Activated CD4-positive, alpha-beta T cell treated with anti-CD3 and anti-CD28 coated beads for 4 hours (primary cell): ENCODE measurements at places on chromosomes 2 and 18.

- no peak for DNase-seq
Measured at GRCh38 chr2:200258881-200259576, 47.5 kb upstream of the SPATS2L start.

DNA sequence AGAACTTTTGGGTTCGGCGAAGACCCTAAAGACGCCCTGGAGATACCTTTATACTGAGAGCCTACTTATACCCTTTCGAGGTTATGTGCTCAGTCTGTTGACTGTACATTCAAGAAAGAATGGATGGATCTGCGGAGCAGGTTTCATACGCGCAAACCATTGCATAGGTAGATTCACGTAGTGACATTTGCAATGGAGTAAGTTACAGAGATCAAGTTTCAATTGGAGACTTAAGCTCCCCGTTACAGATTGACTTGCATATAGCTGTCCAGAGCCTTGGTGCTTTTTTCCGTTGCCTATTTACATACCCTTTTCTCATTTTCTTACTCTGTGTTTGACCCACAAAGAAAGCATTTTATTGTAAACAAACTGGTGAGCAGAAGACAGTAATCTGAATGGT lies 923 bp downstream of the PSMD1 start:
- DNase-seq, result no peak

DNA sequence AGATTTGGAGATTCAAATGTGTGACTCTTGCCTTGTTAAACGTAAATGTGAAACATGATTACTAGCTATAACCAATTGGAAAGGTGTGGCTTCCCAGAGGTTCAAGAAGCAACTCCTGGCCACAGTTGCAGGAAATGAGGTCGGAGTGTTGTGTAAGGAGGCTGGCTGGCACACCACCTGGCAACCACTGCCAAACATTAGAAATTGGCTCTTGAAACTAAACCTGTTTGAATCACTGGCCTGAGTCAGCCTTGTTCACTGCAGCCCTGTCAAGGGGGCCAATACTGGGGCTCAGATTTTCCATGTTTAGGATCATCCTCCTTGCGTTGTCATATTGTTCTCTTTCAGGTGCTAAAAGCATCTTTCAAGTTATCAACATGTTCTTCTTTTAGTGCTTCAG lies 206.3 kb downstream of the ARL6IP6 start:
- no peak for DNase-seq

GRCh38 chr18:40867459-40867858 lies 1087.6 kb upstream of the PIK3C3 start:
- no peak for DNase-seq

GRCh38 chr2:54419855-54420523 lies 36.1 kb upstream of the SPTBN1 start:
- no peak for DNase-seq

DNA sequence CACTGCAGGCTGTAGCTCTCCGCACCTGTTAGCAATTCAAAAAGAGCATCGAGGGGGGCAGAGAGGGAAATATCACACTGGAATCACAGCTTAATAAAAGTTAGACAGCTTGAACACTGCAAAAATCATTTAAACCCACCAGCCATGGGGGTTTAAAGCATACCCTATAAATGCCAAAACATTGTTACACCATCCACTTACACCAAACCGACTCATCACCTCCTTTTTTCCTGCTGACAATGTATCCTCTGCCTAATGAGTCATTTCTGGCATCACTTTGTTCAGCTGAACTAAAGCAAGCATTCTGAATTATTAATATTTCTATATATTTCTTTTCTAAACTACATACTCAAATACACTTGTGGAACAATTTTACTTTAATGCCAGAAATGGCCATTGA lies 21.6 kb downstream of the MC4R start:
- no peak for DNase-seq

DNA sequence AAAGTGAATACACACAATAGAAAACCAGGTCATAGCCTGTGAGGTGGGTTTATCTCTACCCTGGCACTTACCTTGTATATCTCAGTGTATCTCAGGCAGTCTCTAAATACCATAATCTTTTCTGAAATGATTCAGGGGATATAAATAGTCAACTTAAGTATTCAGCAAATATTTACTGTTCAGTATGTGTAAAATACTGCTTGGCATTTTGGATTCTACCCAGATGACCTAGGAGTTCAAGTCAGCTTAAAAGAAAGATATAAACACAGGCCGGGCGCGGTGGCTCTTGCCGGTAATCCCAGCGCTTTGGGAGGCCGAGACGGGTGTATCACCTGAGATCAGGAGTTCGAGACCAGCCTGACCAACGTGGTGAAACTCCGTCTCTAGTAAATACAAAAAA lies 23.8 kb downstream of the GRHL1 start:
- no peak for DNase-seq

DNA sequence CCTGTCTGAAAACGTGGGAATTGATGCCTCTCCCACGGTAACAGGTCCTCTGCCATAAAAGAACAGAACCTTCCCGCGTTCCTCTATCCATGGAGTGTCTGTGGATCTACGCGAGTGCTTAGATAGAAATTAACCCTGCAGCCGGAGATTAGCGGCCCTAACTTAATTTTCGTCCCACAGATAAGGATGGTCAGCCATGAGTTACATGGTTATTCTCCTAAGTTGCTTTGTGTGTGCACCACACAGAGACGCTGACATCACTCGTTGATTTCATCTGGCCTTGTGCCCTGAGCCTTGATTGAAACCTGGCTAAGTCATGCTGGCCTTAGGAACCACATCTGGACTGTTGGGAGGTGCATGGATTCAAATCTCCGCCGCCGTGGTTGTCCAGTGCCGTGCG lies 132.1 kb downstream of the GBX2 start:
- no peak for DNase-seq

GRCh38 chr2:100066246-100066645 lies 76.1 kb downstream of the AFF3 start:
- DNase-seq, result no peak

- no peak for DNase-seq
Measured at GRCh38 chr2:214497489-214497888, 86.6 kb downstream of the VWC2L start.

DNA sequence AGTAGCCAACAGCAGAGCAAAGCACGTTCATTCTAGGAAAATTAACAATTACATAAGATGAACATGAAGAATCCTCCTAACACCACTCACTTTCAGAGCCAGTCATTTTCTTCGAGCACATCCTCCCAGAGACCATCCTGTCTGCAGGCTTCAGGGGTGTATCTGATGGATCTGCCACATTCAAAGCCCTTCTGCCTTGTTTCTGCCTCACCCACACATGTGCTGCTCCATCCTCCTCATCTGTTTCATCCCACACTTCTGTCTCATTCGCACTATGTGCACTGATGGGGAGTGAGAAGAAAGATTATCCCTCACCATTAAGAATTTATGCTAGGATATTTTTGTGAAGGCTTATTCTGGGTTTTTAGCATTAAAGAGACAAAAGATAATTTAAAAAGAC lies 287.9 kb upstream of the PKDCC start:
- no peak for DNase-seq

- DNase-seq, result no peak
Measured at GRCh38 chr2:226399006-226399405, 400.6 kb downstream of the IRS1 start.

GRCh38 chr2:219304223-219304622 lies 5.0 kb downstream of the PTPRN start:
- DNase-seq, result no peak

- DNase-seq, result no peak
Measured at GRCh38 chr2:20542746-20543468, 96.0 kb downstream of the RHOB start.

DNA sequence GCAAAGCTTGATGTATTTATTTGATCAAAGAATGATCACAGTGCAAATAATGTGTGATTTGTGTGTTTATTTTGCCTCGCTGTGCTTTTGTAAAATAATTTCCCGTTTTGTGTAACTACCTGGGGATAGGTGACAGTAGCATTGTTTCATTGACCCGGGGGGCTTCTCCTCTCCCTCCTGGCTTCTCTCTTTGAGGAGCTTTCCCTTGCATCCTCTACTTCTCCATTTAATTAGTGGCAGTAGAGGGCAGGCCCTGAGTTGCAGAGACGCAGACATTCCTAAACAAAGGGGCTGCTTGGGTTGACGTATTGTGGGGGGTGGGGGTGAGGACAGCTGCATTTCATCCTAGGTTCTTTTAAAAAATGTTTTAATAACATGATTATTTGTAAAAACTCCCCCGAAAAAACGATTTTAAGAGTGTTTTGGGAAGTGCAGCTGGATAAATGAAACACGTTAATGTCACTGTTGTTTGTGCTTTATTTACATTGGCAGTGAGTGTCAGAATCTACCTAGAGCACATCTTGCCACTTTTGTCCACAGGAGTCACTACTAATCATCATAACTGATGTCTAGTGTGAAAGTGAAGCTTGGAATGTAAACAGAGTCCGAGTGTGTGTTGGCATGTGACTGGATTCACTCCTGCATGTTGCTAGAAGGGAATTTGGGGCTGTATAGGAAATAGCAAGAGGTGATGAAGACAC lies 2.2 kb downstream of the NEDD4L start:
- no peak for DNase-seq

DNA sequence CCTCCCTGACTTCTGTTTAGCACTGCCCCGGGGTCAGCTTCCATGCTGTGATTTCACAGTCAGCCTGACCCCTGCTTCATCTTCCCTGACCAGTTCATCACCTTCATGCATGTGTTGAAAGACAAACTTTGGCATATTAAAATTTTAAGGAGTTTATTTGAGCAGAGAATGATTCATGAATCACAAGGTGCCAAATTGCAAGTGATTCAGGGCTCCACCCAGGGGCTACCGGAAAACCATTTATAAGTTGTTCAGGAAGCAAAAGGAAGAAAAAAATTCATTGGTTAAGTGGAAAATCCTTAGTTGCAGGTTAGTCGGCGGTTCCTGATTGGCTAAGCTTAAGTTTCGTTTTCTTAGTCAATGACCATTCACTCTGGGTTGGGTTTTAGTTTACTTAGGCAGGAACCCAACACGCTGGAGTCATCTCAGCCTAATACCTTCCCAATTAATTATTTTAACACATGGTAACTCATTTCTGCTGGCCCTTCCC lies 10.6 kb downstream of the IL1F10 start:
- DNase-seq, result no peak

GRCh38 chr18:41753826-41754225 lies 201.2 kb upstream of the PIK3C3 start:
- no peak for DNase-seq

DNA sequence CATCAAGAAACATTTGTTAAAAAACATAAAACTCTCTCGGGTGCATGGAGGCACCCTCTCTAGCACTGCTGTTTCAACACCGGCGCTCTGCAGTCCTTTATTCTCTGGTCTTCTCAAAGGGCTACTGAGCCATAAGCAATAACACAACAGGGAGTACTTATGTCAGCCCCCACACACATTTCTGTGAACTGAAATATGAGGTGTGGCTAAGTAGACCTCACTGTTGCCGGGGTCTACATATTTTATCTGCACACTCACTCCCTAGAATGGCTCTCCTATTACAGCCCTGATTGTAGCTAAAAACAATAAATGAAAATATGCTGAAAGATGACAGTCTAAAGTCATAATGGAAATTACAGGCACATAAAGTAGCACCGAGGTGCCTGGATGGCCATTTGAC lies 235.1 kb downstream of the GRB14 start:
- DNase-seq, result no peak
